ENCODE measurements at places on chromosomes 5 and 9.

- no peak for DNase-seq
These were observed 1.1 kb downstream of the RUSC2 start for GRCh38 chr9:35490910-35491465.

GRCh38 chr5:14306329-14306815 is 163.2 kb downstream of the TRIO start:
- DNase-seq, result no peak

DNA sequence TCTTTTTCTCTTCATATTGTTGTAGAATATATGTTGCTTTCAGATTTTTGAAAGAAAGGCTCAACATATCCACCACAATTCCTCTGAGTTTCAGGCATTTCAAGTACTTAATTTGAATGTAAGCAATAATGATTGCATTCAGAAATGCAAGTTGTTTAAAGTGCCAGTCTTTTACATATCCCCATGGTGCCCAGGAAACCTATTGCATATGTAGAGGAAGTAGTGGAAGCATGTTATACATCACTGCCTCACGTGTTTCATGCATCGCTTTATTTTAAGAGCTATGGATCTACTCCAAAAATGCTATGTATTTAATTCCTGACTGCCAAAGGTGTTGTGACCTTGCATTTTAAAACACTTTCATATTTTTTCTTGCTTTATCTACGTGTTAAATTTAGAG is 28.1 kb downstream of the CPEB4 start:
- no peak for DNase-seq

- no peak for DNase-seq
These were observed 422 bp upstream of the TRIM32 start for GRCh38 chr9:116686693-116687073.

- DNase-seq, result no peak
These were observed 10.9 kb downstream of the SLC12A7 start for GRCh38 chr5:1100664-1101574.

GRCh38 chr5:139644001-139644456 is 4.1 kb upstream of the CXXC5 start:
- no peak for DNase-seq
